ENCODE measurements at places on chromosomes 12 and 14.

DNA sequence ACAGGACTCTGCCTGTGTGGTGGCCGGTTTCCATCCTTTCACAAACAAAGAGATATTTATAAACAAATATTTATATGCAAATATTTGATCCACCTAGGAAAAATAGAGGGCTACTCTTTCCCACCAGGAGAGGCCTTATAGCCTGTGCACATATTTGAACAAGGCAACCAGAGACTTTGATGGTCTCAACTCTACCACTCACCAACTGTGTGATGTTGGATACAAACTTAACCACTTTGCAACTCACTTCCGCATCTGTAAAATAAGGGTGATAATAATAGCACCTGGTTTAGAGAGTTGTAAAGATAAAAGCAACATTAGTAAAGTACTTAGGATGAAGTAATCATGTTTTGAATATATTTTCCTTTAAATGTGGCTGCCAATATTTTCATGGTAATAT, 1.5 kb upstream of the CLEC12A start:
- DNase-seq: no peak

DNA sequence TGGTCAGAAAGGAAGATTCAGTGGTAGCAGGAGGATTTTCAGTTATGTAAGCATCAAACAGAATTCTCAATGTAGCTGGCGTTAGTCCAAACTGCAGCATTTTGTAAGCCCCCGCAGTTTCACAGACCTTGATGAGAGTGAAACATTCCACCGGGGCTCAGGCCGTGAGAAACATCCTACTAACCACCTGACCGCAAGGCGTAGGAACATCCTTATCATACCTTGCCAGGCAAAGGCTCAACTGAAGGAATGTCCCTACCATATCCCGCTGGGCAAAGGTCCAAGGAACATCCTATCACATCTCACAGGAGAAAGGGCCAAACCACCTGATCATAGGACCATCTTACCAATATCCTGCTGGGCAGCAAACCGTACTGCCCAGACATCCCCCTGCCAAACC, 624.8 kb upstream of the TMEM132C start:
- no peak for DNase-seq

DNA sequence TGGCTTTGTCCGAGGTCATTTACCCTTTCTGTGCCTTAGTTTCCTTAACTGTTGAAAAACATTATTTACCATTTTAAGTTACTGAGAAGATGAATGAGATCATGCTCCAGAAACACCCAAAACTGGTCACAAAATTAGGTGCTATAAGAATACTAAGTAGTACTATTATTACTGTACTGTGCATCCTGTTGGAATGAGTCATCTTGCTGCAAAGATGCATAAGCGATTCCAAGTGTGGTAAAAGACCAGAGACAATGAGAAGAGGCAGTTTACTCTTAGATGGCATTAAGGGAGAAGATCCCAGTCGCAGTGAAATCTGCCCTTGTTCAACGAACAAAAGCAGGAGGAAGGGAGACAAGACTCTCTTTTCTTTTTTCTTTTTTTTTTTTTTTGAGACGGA, 4.2 kb upstream of the PLEKHA5 start:
- DNase-seq: no peak

DNA sequence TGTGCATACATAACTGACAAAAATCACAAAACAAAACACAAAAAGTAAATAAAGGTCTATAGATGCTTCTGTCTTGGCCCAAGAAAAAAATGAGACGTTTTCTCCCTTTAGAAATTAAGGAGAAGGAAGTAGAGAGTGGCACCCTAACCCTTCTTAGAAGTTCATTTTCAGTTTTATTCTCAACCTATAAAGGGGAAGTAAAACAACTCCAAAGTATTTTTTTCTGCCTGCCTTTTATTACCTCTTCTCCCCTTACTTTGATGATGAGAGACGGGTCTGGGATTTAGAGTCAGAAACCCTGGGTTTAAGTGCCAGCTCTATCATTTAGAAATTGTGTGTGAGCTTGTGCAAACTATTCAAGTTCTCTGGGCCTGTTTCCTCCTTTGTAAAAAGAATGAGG, 2.8 kb downstream of the PRIM1 start:
- DNase-seq: no peak

DNA sequence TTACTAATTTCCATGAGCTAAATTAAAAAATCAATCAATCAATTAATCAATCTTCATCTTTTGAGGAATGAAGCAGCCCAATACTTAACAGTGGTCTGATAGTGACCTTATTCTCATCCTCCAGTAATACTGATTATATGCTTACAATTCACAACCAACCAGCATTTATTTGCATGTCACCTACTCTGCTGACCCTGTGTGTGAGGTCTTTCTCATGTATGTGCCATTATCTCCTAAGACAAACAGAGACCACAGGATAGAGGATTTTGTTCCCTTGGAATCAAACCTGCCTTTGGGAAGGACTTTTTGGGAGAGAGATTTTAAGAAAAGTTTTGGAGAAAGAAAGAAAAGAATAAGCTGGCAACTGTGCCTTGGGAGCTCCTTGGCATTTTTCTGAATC, 197.2 kb downstream of the NRXN3 start:
- no peak for DNase-seq

DNA sequence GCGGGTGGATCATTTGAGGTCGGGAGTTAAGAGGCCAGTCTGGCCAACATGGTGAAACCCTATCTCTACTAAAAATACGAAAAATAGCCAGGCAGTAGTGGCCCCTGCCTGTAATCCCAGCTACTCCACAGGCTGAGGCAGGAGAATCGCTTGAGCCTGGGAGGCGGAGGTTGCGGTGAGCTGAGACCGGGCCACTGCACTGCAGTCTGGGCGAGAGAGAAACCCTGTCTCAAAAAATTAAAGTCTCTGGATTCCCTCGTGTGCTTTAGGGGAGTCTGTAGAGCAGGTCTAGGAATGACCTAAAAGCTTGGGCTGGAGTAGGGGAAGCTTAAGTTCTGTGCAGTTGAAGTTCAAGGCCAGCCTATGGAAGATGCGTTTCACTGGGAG, 697 bp upstream of the TULP3 start:
- DNase-seq: no peak

DNA sequence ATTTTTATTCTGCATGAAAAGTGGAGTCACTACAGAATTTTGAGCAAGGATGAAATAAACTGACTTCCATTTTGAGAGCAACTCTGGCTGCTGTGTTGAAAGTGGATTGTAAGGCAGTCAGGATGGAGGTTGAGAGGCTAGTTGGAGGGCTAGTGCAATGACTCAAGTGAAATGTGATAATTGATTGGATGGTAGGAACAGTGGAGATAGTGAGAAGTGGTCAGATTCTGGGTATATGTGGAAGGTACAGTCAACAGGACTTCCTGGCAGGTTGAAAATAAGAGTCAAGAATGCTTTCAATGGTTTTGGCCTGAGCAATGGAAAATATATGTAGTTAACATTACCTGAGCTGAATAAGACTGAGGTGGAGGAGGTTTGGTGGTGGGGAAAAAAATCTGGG, 29.0 kb upstream of the CMAS start:
- DNase-seq: no peak

GRCh38 chr14:48568688-48569087, 893.3 kb upstream of the MDGA2 start:
- DNase-seq: no peak

GRCh38 chr12:122729583-122730214, 945 bp downstream of the HCAR1 start:
- DNase-seq: no peak

DNA sequence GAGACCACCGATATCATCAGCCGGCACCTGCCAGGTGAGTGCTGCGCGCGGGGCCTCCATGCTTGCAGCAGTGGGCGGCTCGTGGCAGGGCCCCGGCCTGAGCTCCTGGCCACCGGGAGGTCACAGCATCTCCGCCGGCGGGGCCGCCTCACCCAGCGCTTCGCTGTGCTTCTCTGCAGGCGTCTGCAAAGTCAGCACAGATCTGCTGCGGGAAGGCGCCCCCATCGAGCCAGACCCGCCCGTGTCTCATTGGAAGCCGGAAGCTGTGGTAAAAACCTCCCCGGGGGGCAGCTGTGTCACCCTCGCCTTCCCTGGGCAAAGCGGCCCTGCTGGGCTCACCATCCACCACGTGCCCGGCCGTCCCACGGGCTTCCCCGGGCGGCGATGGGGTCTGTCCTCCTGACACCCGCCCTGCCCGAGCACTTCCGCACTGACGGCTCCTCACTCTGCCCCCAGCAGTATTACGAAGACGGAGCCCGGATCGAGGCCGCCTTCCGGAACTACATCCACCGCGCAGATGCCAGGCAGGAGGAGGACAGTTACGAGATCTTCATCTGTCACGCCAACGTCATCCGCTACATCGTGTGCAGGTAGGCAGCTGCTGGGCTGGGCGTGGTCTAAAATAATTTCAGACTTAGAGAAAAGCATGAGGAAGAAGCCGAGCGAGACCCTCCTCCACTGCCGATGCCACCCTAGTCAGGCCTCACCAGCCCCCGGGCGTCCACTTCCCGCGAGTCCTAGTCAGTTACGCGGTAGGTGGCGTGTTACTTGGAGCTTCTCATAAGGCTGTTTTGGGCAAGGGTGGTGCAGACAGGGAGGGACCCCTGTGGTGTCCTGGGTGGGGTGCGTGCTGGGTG, 7.1 kb downstream of the PGAM5 start:
- DNase-seq: no peak

- DNase-seq: peak; percentile 1
Observed at GRCh38 chr14:94548999-94549985, 11.9 kb upstream of the SERPINA4 start.

GRCh38 chr14:89720076-89720687, 234.3 kb downstream of the EFCAB11 start:
- DNase-seq: no peak

DNA sequence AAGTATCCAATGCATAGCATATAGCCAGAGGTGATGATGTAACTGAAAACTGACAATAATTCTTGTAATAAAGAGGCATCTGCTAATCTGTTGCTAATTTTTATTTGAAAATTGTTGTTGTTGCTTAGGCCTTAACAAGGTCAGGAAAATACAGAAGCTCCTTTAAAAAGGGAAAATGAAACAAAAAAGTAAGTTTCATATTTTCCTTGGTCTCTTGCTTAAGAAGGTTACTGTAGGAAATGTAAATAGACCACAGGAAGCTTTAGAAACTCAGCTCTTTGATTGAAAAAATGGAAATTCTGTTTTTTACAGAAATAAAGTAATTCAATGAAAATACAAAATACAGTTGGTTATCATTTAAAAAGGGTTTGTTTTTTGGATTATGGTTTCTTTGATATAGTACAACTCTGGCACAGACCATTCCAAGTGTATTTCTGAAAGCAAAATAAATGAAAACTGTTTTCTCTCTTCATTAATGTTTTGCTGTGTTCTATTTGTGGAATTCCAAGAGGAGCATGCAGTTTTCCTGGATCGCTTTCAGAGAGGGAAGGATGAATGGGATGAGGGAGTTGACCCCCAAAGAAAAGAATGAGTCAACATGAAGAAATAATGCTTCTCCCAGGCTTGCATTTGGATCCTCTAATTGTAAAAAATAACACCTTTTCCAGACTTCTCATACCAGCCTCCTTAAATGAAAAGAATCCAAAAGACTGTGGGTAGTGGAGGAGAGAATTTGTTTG, 398.0 kb upstream of the FAR2 start:
- DNase-seq: no peak

DNA sequence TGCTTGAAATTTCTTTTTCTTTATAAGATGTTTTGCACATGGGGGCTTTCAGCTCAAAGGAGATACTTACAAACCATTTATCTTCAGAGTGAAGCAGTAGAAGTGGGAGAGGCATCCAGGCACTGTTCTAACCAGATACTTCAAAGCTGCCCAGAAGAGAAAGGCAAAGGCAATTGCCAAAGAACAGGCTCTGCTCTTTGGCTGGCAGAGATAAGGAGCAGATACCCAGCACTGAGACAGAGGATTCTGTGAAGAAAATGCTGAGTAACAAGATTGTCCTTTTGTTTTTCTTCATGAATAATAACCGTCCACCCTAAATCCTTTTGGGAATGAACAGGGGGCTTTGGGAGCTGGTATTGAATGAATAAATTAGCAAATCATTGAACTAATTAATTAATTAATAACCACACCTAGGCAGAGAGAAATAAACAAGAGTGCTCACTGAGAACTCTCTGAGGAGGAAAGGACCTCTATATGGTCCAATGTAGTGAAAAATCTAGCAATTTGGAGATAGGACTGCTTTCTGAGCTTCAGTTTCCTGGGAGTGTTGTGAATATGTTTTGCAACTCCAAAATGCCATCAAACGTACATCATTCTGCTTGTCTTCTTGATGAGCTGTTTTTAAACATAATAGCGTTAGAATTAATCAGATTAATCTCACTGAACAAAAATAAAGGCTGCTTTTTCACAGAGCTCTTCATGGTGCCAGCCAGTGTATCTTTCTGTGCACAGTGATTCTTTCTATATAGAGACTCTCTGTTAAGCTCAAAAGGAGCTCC, 192.8 kb upstream of the AMIGO2 start:
- no peak for DNase-seq

DNA sequence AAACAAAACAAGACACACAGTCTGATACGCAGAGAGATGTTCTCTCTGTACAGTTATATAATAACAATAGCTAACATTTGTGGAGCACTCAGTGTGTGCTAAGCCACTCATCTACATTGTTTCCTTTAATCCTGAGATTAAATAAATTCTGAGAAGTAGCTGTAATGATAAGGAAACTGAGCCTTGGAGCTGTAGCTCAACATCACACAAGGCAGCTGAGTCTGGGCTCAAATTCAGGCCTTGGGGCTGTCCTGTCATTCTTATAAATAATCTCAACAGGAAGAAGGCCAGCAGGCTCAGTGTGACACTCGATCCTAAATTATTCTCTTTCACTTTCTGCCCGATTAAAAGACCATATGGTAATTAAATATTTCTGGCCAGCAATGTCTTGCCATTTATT, 24.5 kb downstream of the CDKN1B start:
- DNase-seq: no peak

GRCh38 chr12:76871742-76872141, 7.1 kb downstream of the CSRP2 start:
- no peak for DNase-seq

DNA sequence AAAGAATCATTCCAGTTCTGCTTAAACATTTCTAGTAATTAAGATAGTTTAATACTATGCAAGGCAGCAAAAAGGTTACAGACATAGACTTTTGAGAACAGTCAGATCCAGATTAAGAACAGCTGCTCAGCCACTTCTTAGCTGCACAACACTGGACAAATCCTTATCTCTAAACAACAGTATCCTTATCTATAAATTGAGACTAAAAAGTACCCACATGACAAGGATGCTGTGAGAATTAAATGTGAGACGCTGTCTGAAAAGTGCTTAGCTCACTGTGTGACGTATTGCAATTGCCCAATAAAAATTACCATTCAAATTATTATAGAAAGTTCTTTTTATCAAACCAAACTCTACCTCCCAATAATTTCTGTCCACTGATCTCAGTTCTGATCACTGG, 35.5 kb downstream of the BORCS5 start:
- no peak for DNase-seq

DNA sequence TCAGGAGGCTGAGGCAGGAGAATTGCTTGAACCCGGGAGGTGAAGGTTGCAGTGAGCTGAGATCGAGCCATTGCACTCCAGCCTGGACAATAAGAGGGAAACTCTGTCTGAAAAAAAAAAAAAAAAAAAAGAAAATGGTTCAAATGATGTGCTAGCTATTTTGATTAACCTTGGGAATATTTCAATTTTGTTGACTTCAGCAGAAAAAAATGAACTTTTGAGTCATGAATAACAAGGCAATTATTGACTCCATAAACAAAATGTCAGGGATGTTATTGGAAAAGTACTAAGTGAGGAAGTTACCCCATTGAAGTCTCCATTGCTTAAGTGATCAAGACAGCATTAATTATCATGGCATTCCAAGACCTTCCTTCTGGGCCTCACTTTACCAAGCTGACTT, 10.6 kb upstream of the PKP2 start:
- DNase-seq: no peak

Measured in SHP77 treated with DMSO at 0.1 percent for 48 hours (cell line).